Cortex of kidney (tissue), 1 donor: ENCODE measurements at places on chromosomes 1 and 21.

DNA sequence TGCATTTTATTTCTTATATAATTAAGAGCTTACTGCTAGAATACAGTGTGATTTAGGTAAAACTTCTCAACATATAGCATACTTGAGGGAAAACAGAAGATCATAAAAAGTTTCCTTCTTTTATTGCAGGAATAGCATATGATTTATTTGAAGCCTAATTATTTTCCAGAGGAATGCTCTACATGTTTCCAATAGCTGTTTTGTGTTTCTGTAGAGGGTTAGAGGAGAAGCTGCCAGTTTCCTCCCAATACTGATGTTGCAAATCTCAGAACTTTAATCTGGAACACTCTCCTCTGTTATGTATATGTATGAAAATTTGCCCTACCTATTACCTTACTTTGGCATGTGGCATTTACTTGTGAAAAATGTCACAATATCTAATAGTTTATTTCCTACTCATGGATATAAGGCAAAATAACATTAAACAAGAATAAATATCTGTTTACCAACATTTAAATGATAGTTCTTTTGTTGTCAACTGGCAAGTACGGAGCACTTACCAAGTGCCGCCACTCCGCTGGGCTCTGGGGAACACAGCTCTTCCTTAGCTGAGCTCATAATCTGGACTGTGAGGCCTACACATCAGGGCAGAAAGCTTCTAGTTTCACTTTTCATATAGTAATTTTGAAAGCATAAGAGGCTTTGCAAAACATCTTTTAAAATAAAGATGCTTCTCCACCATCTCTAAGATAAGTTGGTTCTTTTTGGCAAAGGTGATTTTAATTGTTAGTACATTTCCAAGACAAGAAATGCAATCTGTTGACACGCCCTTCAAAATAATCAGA is 239.8 kb upstream of the C1orf105 start:
- DNase-seq: no peak

DNA sequence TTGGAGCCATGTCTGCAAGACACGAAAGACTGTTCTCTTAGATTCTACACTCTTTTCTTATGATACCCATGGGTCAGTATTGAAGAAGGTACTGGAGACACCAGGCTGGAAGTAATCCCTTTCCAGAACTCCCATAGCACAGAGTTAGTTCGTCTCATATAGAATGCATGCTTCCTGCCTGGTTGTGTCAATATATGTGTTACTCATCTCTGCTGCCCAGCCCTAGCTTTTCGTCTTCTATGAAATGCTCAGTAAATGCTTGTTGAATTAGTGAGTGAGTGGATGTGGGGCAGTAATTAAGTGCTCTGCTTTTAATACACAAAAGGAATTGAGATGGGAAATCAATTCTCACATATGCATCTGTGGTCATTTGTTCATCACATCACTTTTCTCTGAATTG is 32.1 kb downstream of the ADCY10 start:
- no peak for DNase-seq

DNA sequence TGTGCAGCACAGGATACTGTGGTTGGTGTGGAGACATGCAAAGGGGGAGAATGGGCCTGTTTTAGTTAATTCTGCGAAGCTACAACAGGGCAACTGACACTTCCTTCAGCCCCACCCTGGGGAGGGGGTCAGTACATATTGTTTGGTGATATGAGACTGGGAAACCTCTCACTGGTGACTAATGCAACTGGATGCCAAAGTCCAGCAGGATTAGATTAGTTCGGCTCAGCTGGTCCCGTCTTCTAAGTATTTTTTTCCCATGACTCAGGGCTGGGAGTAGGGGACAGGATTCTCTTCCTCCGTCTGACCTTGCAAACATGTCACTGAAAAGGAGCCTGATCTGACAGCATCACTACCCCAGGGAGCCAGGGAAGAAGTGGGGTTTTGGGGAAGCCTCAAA is 43.0 kb downstream of the PLXNA2 start:
- no peak for DNase-seq

DNA sequence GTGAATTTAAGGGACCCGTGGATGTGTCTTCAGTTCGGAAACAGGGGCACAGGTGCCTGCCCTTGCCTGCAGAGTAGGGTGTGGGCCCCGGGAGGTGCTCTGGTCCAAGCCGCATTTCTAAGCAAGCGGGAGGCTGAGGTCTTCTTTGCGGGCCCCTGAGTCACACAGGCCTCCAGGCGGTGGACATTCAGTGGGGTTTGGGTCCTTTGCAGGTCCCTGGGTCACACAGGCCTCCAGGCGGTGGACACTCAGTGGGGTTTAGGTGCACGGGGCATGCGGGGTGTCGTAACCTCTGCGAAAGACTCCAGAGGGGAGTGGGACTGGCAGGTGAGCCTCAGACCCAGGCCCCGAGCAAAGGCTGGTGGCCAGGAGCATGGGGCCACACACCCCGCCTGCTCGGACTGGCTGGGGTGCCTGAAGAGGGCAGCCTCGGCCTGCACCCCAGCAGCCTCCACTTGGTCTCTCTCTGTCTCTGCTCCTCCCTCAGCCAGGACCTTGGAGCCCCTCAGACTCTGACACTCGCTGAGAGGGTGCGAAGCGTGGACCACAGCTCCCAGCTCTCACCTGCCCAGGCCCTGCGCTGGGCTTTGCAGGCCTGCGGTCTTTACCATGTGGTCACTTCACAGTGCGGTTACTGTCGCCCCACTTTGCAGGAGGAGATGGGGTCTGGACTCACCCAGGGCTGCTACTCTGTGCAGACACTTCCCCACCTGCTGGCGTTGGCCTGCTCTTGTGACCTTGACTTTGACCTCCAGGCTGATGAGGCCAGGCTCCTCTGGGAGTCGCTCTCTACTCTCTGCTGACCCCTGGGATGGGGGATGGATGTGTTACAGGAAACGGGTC is 6.0 kb upstream of the AGPAT3 start:
- DNase-seq: no peak

- DNase-seq: no peak
Observed at GRCh38 chr1:169112241-169112640, 5.8 kb downstream of the ATP1B1 start.

DNA sequence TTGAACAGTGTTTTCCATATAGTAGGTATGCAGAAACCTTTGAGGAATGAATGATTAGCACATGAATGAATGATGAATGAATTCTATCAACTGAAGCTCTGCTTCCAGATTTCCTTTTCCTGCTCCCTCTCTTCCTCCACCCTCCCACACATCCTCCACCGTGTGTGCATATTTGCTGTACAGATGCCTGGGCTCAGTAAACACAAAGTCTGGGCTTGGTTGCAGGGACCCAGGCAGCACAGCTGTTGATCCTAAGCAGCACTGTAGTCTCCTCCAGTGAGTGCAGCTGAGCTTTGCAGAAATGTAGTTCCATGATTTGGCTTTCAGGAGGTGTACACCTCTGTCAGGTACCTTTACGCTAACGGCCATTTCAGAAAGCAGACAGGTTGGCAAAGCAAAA is 611.7 kb downstream of the NUF2 start:
- no peak for DNase-seq

DNA sequence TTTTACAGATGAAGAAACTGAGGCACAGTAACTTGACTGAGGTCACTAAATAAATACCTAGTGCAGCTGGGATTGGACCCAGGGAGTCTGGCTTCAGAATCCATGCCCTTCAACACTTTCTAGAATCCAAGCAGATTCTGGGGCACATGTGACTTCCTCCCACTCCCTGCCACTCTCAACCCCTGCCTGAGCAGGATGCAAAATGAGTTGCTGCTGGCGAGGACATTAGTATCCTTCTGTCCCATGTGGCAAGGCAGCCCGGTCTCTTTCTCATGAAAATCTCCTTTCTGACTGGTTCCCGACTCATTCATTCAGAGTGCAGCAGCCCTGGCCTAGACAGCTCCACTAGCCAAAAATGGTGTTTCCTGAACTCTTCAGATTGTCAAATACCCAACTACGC is 28.4 kb downstream of the TNNT2 start:
- no peak for DNase-seq

DNA sequence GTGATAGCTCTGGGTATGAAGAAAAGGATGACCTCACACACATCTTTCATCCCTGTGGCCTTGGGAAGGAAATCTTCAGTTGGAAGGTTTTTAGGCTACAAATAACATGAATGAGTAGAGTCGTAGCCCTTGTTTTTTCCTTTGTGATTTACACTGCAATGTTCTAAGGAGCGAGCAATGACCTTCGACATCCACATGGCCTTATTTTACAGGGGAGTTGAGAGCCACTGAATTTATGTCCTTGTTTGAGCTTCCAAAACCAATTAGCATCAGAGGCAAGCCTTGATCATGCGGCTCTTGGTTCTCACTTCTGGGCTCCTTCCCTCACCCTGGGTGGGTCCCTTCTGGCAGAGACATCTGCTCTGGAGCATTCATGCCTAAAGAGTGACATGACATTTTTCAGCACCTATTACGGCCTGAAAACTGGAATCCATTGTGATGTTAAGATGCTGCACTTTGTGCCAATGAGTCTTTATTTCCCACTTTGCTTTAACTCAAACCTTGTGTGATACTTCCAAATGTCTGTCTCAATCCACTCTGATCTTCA is 70.5 kb upstream of the RUNX1 start:
- DNase-seq: no peak

GRCh38 chr21:28543975-28544374 is 448.7 kb downstream of the LTN1 start:
- no peak for DNase-seq

DNA sequence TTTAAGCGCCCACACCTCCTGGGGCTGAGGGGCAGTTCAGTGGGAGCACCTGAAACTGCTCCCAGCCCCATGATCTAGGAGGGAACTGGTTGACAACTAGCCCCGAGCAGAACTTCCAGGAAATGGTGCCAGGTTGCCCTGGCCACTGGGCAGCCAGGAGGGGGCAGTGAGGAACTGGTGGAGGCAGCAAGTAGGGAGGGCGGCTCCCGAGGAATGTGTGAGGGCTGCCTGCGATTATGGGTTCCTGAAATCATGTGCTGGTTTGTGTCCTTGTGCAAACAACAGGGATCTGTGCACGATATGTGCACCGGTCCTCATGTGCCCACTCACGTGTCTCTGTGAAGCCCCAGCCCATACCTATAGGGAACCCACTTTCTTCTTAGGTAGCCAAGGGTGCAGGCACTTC is 9.9 kb downstream of the GPR3 start:
- DNase-seq: no peak

DNA sequence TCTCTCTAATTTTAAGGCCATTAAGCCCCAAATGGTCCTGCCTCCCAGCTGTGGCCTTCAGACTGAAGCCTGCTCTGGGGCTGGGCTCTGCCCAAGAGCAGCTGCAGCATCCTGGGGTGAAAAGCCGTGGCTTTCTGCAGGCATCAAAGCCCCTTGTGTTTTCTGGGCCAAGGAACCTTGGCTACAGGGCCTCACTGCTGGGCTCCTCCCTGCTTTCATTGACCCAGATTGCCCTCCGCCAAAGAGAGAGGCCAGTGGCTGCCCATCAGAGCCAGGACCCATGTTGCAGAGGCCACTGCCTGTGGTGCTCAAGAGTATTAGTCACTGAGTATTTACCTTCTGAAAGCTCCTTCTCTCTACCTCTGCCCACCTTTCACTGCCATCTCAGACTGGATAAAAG is 1.6 kb downstream of the ZNF648 start:
- no peak for DNase-seq

DNA sequence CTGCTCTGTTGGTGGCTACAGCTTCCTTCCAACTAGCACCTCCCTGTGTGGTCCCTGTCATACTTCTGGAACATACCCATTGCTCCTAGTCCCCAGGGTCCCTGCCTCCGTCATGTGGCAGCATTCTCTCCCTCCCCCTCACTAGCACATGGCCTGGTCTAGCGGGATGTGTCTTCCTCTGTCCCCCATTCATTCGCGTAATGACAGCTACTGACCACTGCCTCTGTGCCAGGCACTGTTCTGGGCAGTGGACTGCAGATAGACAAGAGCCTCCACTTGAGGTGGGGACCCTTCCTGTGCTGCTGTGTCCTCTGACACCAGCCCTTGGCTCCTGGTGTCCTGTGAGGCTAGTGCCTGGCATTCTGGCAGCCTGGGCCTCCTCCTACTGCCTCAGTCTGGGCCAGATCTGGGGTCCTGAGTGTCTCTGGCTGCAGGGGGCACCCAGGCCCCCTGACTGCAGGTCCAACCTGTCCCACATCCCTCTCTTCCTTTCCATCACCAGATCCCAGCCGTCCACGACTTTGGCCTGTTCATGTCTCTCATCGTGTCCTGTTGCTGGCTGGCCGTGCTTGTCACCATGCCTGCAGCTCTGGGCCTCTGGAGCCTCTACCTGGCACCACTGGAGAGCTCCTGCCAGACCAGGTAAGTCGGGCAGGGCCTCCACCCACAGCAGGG is 38.1 kb downstream of the DISP3 start:
- no peak for DNase-seq

DNA sequence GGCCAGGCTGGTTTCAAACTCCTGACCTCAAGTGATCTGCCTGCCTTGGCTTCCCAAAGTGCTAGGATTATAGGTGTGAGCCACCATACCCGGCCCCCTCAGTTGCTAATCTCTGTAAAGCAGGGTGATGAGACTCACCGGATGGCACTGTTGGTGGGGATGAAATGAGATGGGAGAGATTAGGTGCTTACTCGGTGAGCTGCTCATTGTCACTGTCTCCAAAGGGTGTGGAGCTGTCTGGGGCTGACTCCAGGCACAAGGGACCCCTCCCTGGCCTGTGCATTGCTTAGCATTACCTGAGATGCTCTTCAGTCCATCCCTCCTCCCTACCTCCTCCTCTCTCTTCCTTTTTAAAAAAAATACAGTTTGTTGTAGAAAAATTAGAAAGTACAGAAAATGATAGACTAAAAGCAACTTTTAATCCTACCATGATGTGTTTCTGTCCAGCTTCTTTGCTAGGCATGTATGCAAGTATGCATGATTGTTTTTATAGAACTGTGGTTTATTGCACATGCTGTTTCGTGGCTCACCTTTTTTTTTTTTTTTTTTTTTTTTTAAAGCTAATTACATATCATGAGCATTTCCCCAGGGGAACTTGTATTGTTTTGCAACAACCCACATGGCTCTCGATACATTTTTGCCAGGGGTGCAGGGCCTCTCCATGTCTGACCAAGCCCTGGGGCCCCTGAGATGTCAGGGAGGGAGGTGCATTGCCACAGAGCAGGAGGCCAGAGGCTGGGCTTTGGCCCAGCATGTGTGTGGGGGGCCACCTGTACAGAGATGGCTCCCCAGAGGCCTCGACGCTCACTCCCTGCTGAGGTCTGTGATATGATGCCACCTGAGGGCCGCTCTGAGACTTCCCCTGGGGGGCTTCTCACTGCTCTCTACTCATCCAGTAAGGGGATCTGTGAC is 55.4 kb downstream of the ARHGEF10L start:
- DNase-seq: no peak

DNA sequence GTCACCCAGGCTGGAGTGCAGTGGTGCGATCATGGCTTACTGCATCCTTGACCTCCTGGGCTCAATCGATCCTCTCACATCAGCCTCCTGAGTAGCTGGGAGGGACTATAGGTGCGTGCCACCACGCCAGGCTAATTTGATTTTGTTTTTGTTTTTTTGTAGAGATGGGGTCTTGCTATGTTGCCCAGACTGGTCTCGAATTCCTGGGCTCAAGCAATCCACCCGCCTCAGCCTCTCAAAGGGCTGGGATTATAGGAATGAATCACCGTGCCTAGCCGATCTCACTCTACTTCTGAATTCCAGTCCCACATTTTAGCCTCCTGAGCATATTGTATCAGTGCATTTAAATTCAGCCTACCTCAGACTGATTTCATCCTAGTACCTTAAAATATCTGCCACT is 1.8 kb downstream of the CTXND2 start:
- no peak for DNase-seq

- DNase-seq: no peak
Observed at GRCh38 chr21:20883408-20883800, 114.8 kb upstream of the NCAM2 start.

- DNase-seq: no peak
Observed at GRCh38 chr1:47474278-47475193, 36.7 kb downstream of the FOXD2 start.
